AG09319 (cell line): ENCODE measurements at places on chromosomes 4 and X.

DNA sequence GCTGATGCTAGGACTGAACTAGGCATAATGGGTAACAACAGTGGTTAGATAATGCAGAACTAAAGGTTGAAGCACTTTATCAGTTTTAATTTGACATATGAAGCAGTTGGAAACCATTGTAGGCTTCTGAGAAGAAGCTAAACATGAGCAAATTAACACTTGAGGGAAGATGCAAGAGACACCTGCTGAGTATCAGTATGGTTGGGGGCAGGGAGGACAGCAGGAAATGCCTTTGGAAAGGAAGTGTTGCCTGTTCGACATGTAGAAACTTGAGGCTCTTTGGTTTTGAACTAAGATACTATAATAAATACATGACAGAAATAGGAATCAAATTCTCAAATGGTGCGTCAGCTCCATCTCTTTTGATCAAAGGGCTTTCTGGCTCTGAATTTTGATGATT lies 115.6 kb downstream of the FHIP1A start:
- no peak for DNase-seq

DNA sequence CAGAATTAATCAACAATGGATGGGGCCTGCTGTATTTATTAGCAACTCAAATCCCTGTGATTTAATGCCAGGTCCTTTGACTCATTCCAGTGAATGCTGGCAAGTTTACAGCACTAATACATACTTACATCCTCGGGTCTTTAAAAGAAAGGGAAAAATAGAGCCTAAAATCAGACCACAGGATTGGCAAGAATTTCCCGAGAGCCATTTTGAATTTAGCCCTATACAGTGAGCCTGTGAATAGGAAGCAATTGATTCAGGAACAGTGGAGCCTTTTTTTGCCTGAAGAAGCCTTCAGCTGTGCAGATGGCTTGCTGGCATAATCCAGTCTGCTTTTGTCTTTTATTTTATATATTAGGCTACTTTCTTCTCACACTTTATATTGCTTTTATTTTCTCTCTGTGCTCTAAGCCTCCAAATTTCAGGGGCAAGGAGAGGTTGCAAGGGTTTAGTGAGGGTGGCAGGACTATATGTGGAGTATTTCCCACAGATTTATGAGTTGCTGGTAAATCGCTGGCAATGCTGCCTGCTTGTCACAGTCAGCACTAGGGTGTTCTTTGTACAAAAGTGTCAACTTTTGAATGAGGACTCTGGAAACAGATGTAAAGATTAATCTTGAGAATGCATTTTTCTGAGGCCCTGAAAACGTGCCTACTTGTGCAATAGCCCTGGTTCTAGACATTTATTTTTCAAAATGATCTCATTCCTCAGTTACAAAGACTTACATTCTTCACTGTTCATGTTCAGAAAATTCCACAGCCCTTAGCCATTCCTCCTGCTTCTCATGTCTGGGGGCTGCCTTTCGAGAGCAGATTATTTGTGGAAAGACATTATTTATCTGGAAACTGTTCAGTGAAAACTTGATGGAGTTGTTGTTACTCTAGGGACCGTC lies 303.5 kb downstream of the SPRY1 start:
- DNase-seq: peak; percentile 81

GRCh38 chrX:52556741-52557140 lies 39.9 kb upstream of the XAGE1B start:
- DNase-seq: no peak

- DNase-seq: no peak
These were observed 77.9 kb downstream of the SLC7A11 start for GRCh38 chr4:138164208-138164607.

DNA sequence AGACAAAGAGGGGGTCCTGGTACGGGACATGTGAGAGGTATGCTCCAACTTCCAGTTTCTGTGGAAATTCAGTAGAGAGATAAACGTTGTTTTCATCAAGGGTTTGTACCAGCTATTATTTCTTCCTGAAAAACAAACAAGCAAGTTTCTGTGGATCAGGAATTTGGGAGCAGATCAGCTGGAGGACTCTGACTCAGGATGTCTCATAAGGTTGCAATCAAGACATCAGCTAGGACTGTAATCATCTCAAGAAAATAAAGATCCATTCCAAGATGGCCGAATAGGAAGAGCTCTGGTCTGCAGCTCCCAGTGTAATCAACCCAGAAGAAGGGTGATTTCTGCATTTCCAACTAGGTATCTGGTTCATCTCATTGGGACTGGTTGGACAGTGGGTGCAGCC lies 23.5 kb upstream of the NFKB1 start:
- peak; percentile 20 for DNase-seq

DNA sequence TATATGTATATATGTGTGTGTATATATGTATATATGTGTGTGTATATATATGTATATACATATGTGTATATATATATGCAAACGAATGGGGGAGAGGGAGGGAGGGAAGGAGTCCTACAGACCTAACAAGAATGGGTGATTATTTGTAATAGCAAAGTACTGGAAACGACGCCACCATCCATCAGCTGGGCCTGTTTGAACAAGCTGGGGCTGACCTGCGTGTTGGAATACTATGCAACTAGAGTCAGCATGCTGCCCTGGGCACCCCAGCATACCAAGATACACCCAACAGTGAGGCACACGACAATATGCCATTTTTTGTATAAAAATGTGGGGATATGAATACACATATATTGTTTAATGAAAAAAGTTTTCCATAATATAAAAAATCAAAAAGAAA lies 21.6 kb upstream of the CCNQ start:
- DNase-seq: no peak

DNA sequence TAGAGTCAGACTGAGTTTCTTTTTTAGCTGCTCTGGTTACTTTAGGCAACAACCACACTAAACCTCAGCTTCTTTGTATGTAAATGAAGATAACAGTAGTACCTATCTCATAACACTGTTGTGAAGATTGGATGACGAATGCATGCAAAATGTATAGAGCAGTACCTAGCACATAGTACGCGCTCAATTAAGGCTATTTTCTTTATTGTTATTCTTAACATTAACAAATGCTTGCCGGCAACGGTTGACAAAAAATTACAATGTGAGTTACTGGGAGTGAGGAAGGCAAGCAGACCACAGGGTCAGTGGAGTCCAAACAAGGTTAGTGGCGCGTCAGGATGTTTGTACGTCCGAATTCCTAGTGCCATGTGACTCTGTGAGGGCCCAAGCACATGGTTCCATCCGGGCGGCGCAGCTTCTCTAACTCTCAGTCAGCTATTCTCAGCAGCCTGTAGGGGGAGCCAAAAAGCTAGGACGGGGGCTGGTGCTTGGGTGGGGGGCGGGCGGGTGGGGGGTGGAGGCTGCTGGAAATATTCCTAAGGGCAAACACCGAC lies 821 bp upstream of the NALF2 start:
- no peak for DNase-seq

DNA sequence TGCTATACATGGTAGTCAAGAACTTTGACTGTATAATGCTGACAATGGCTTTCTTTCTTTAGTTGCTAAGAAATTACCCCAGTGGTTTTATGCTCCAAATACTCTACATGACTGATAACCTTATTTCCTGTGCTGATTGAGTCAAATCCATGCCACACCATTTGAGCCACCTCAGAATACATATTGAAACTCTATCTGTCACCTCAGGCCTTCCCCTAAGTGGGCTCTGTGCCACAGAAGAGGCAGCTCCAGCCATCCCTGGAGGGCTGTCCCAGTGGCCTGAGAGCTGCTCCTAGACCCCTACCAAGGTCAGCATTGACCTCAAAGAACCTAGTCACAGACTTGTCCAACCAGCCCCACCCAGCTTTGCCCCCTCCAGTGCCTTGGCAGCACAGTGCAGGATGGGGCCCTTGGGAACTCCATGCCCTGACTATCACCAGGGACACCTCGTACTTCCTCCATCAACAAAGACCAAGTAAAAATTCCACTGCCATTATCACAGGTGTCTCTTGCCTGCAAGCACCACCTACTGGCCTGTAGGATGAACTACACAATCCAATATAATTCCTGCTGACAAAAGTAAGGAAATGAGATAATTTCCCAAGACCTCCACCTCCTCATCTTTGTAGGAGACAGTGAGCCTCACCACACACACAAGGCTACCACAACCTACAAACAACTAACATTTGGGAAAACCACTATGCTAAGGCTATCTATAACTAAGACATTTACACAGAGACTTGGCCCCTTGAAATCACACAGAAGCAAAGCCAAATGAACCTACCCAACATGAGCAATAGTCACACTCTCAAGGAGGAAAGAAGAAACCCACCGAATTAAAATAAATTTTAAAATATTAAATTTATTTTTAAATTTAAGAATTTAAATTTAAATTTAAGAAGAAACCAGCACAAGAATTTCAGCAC lies 239.9 kb downstream of the NKX6-1 start:
- DNase-seq: no peak

DNA sequence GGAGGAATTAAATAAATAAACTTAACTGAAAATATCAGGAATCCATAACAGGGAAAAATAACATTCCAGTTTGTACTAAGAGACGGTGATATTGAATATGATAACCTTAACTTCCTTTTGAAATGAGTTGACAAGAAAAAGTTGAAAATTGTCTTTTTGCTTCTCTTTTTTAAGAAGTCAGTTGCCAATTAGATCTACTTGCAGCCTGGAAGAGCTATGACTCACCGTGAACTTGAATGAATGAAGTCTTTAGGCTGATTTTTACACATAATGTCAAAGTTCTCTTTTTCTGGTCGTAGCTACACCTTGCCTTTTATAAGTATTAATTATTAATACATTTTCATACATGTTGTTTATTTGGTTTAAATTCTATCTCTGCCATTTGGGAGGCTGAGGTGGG lies 94.4 kb upstream of the HPGD start:
- no peak for DNase-seq

GRCh38 chr4:40321574-40322275 lies 13.4 kb upstream of the CHRNA9 start:
- DNase-seq: peak; percentile 95
